Liver (tissue), 10 donors: ENCODE measurements at places on chromosomes 16 and 17.

DNA sequence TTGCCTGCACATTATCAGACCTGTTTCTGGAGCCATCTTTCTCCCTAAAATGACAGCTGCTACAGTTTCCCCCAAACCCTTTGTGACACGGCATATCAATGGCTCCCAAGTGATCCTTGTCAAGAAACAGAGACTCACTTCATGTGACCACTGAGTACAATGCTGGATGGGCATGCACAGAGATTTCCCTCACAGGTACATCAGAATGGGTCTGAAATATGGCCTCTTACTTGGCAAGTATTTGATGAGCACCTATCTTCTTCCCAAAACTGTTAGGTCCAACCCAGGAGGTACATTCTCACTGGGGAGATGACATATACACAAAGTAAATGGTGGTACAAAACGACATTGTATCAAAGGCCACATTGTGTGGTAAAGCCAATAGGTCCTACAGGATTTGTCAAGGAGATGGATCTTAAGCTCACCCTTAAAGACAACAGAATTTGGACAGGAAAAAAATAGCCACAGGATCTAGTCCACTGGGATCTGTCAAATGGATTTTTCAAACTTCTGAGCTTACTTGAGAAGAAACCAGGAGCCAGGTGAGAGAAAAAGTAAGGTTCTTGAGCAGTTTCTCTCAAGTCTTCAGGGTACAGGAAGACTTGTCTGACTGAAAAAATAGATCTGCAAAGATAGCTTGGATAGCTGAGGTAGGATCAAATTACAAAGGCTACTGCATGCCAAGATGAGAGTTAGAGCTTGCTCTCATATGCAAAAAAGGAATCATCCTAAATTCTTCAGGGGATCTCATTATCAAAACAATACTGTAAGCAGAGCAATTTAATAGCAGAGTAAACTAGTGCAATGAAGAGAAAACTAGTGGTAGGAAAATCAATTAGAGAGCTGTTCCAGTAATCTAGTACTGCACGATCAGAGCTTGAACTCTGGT lies 28.8 kb downstream of the RNF43 start:
- H3K4me1 ChIP-seq = peaks cover 13% of the 10 kb centered on the region
- no peaks in the 10 kb centered on the region for H3K36me3 ChIP-seq
- no peak for DNase-seq
- H3K4me3 ChIP-seq = no peak overlapping the region
- no peak overlapping the region for H3K27ac ChIP-seq

DNA sequence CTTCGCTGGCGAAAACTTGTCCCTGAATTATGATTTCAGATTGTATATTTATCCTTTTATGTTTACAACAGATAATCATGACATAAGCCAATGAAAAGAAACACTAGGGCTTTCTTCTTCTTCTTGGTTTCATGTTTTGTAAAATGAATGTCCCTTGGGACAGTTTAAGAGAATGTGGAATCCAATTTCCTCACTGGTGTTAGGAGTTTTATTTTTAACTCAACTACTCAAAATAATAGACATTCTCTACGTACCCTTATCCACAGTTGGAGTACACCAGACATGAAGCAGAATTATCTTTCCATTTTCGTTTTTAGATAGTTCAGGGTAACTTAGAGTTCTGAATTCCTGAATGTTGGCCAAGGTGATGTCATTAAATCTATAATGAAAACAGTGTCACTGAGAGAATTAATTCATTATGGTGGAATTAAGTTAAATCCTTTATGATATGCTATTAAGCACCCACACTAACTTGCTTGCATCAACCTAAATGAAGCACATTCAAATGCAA lies 43.4 kb downstream of the IRX6 start:
- H3K27ac ChIP-seq = no peak overlapping the region
- H3K4me1 ChIP-seq = no peaks in the 10 kb centered on the region
- DNase-seq = no peak
- H3K36me3 ChIP-seq = no peaks in the 10 kb centered on the region
- peaks cover 8% of the 10 kb centered on the region for H3K27me3 ChIP-seq

GRCh38 chr16:5041600-5042133 lies 7.9 kb upstream of the NAGPA start:
- no peaks in the 10 kb centered on the region for H3K4me1 ChIP-seq
- no peak overlapping the region for H3K27ac ChIP-seq
- H3K36me3 ChIP-seq = no peaks in the 10 kb centered on the region
- H3K4me3 ChIP-seq = no peak overlapping the region

DNA sequence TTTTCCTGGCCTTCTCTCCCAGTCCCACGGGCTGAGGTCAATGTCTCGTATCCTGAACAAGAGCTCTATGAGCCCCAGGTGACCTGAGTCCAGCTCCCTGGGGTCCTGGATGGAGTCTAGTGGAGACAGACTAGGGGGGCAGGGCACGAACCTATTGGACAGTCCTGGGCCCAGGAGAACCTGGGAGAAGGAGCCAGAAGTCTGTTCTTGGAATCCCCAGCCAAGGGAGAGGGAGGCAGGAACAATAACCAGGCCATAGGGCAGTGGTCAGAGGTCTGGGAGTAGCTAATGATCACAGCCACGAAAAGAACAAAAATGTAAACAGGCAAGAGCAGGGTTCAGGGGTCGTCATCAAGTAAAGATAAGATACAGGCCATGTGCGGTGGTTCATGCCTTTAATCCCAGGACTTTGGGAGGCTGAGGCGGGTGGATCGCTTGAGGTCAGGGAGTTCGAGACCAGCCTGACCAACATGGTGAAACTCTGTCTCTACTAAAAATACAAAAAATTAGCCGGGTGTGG lies 60.8 kb downstream of the COPRS start:
- no peaks in the 10 kb centered on the region for H3K27me3 ChIP-seq
- no peaks in the 10 kb centered on the region for H3K36me3 ChIP-seq
- H3K4me3 ChIP-seq = no peak overlapping the region
- H3K27ac ChIP-seq = no peak overlapping the region
- peak; percentile 40 for DNase-seq
- no peaks in the 10 kb centered on the region for H3K4me1 ChIP-seq

DNA sequence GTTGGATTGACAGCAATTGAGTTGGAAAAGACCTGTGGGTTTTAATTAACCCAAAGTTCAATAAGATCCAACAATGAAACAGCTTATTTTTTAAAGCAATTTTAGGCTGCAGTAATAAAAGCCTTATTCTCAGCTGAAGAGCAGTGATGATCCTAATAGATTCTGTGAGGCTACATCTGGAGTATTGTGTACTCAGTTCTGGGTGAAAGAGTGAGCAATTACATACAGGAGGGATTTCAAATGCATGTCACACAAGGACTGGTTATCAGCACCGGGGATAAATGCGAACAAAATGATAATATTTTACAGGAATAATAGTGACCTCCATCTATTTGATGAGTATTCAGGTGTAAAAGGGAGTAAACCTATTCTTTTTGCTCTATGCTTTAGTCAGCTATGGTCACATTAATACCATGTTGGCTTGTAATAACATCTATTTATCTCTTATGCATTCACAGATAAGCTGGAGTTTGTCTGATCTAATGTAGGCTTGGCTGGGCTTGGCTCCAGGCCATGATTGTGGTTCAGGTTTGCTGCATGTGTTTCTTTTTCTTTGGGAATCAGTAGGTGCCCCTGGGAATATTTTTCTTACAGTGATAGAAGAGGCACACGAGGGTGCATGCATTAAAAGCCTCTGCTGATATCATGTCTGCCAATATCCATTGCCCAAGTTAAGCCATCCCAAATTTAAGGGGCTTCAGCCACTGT lies 22.2 kb upstream of the TOX3 start:
- no peaks in the 10 kb centered on the region for H3K36me3 ChIP-seq
- no peak overlapping the region for H3K27ac ChIP-seq
- no peak for DNase-seq
- peaks cover 19% of the 10 kb centered on the region for H3K4me1 ChIP-seq

DNA sequence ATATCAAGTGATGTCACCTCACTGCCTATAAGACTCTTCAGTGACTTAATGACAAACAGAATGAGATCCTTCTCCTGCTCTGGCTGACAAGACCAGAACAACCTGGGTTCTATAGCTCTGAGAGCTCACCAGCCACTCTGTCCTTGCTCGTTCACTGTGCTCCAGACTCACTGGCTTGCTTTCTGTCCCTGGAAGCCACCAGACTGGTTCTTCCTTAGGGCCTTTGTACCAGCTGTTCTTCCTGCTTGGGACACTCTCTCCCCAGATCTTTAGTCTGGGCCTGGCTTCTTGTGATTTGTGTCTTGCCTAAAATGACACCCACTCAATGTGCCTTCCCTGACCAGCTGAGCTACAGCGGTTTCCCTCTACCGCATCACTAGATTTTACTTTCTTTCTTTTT lies 76.1 kb downstream of the FTO start:
- no peaks in the 10 kb centered on the region for H3K36me3 ChIP-seq
- no peaks in the 10 kb centered on the region for H3K27me3 ChIP-seq
- no peak for DNase-seq
- peaks cover 41% of the 10 kb centered on the region for H3K4me1 ChIP-seq
- H3K27ac ChIP-seq = no peak overlapping the region
- H3K4me3 ChIP-seq = no peak overlapping the region

DNA sequence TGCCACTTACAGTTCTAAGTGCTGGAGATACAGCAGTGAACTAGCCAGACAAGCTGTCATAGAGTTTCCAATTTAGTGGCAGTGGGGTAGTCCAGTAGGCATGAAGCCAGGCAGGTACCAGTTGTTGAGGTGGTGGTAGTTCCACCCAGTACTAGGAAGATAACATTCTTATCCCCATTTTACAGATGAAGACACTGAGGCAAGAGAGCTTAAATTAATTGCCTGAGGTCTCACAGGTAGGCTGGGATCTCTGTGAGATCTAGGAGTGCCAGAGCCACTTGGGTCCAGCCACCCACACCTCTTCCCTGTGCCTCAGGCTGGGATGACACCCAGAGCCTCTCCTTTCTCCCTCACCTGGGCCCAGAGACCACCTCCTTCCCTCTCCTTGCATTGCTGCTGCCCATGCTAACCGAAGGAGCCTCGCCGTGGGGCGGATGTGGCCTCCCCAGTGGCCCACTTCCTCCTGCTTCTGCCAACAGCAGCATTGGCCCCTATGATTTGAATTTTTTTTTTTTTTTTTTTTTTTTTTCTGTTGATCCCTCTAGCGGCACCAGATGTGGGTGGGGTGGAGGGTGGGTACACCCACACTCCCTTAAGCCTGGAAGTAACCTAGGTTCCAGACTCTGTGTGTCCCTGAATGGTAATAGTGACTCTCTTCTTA lies 114.0 kb downstream of the PRKCB start:
- H3K36me3 ChIP-seq = no peaks in the 10 kb centered on the region
- H3K27ac ChIP-seq = no peak overlapping the region
- DNase-seq = no peak
- H3K4me1 ChIP-seq = no peaks in the 10 kb centered on the region
- H3K27me3 ChIP-seq = peaks cover 6% of the 10 kb centered on the region
- H3K4me3 ChIP-seq = no peak overlapping the region

- no peaks in the 10 kb centered on the region for H3K27me3 ChIP-seq
- no peak overlapping the region for H3K4me3 ChIP-seq
- H3K27ac ChIP-seq = peak overlapping the region; percentile 99
- H3K36me3 ChIP-seq = peaks cover 2% of the 10 kb centered on the region
- H3K4me1 ChIP-seq = peaks cover 30% of the 10 kb centered on the region
Measured at GRCh38 chr16:30447512-30448226, 2.0 kb upstream of the SEPHS2 start.

DNA sequence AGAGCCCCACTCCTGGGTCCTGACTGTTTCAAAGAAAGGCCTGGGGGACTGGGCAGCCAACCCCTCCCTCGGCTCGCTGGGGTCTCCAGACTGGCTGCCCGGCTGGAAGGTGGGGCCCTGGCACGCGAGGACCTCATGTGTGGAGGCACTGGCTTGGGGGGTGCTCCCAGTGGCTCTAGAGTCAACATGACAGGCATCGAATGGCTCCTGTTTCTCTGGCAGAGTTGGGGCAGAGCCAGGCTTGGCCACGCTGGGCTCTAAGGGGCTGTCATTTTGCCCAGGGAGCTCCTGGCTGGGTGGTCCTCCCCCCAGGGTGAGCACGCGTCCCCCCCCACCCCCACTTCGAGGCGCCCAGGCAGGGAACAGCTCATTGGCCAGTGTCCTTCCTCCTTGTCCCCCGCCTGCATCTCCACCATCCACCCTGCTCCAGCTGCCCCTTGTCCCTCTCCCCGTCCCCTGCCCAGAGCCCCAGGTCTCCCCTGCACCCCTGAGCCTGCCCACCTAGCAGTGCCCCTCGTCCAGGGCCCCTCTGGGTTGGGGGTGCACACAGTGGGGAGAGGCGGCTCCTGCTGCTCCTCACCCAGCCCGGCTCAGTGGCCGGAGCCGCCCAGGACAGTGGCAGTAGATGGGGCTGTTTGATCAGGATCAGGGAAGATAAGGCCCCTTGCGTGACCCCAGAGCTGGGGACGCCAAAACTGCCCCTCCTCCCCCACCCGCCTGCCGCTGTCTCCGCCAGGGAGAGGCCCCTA lies 2.7 kb downstream of the GCGR start:
- H3K4me1 ChIP-seq = peaks cover 19% of the 10 kb centered on the region
- H3K4me3 ChIP-seq = no peak overlapping the region
- no peaks in the 10 kb centered on the region for H3K27me3 ChIP-seq

DNA sequence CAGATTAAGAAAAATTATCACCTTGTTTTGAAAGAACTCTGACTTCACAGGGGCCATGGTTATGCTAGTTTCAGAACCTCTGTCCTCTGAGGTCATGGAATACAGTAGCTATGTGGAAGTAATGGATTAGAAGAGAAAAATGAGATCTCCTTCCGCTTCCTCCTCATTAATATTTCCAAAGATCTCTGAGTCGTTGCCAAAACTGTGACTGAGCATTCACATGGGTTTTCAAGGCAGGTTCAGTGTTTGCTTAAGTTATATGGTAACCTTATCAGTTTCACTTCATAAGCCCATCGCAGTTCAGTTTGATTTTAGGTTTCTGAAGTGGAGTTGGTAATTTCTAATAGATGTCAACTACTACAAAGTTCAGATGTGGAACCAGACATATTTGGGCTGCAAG lies 321.2 kb upstream of the SOX9 start:
- H3K36me3 ChIP-seq = no peaks in the 10 kb centered on the region
- DNase-seq = no peak
- H3K27ac ChIP-seq = no peak overlapping the region
- no peak overlapping the region for H3K4me3 ChIP-seq

GRCh38 chr17:45982791-45983613 lies 16.0 kb upstream of the STH start:
- no peak for DNase-seq
- H3K36me3 ChIP-seq = no peaks in the 10 kb centered on the region
- no peak overlapping the region for H3K4me3 ChIP-seq
- no peak overlapping the region for H3K27ac ChIP-seq
- no peaks in the 10 kb centered on the region for H3K4me1 ChIP-seq
- no peaks in the 10 kb centered on the region for H3K27me3 ChIP-seq

GRCh38 chr16:10266809-10267208 lies 84.6 kb upstream of the GRIN2A start:
- peaks cover 26% of the 10 kb centered on the region for H3K4me1 ChIP-seq
- no peaks in the 10 kb centered on the region for H3K27me3 ChIP-seq
- H3K4me3 ChIP-seq = no peak overlapping the region
- H3K36me3 ChIP-seq = no peaks in the 10 kb centered on the region
- no peak for DNase-seq

GRCh38 chr16:57167953-57168352 lies 17.9 kb downstream of the PSME3IP1 start:
- H3K4me1 ChIP-seq = peaks cover 18% of the 10 kb centered on the region
- no peak overlapping the region for H3K4me3 ChIP-seq
- no peaks in the 10 kb centered on the region for H3K27me3 ChIP-seq
- no peak overlapping the region for H3K27ac ChIP-seq
- no peak for DNase-seq
